Stimulated activated naive CD4-positive, alpha-beta T cell treated with Interleukin-2 at 50 U/mL for 16 hours (primary cell): ENCODE measurements at places on chromosomes 3 and 15.

- no peak for DNase-seq
These were observed 181.4 kb upstream of the BCL6 start for GRCh38 chr3:187926620-187927019.

- no peak for DNase-seq
These were observed 40.9 kb downstream of the IRAK2 start for GRCh38 chr3:10205451-10206165.

GRCh38 chr15:68528626-68529290 lies 50.0 kb upstream of the CORO2B start:
- DNase-seq = no peak

DNA sequence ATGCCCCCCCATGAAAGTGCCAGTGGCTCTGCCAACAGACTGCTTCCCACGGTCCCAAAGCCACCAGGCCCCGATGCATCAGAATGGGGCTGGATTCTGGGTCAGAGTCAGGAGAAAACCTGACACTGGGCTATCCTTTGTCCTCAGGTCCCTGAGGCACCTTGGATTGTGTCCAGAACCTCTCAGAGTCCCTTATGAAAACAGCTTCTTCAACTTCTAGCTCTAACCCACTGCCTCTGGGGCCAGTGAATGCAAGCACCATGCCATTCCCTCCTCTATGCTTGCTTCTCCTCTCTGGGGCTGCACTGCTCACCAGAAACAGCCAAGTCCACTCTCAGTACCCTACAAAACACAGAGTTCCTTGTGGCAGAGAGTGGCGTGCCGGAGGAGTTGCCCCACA lies 9.9 kb downstream of the CRABP1 start:
- no peak for DNase-seq

GRCh38 chr3:71162221-71162620 lies 421.3 kb downstream of the FOXP1 start:
- no peak for DNase-seq

DNA sequence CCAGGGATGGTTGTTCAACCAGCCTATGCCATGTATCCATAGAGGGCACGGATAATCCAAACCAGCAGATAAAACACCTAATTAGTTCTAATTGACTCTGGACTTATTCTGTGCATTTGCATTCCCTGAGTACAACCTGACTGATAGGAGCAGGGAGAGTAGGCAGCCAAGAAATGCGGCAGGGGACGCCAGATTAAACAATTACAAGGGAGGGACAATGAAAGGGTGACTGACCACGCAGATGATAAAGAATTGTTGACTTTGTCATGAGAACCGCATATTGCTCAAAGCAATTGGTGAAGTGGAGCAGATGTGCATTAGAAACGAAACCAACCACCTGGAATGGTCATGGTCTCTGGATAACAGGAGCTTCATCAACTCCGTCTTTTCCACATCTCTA lies 369.1 kb upstream of the FRG2C start:
- no peak for DNase-seq

GRCh38 chr3:142095841-142096240 lies 53.5 kb downstream of the TFDP2 start:
- no peak for DNase-seq
